ENCODE measurements at places on chromosomes 4 and X.
A peak's percentile ranks its signal among the peaks of the same experiment; 100 is the strongest.

- DNase-seq, result no peak
These were observed 175.9 kb downstream of the AFAP1 start for GRCh38 chr4:7763788-7764187.

DNA sequence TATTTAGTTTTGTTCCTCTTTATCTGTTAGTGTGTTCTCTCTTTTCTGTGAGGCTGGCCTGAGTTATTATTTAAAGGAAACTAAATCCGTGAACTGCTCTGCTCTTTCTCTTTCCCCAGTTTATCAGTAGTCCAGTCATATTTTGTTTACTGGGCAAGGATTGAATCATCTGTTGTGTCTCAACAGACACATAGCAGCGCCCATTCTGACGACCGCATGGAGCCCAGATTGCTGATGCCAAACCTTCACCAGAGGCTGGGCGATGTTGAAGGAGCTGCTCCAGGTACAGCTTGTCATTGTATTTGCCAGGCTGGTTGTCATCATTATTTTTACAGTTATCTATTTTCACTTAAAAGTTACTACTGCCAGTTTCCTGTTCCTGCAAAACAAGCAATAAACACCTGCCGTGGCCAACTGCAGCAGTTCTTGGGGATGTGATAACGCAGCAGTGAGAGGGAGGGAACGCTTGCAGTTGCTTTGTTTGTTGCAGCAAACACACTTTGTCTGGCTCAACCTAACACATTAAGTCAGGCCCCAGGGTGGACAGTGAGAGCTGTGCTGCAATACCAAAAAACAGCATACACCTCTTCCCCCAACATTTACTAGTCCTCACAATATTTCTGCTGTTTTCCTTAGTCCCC lies 10.1 kb downstream of the REELD1 start:
- DNase-seq, result no peak

- DNase-seq, result no peak
These were observed 100.1 kb upstream of the RBPJ start for GRCh38 chr4:26220696-26221095.

GRCh38 chrX:101203761-101204351 lies 15.7 kb upstream of the DRP2 start:
- no peak for DNase-seq

DNA sequence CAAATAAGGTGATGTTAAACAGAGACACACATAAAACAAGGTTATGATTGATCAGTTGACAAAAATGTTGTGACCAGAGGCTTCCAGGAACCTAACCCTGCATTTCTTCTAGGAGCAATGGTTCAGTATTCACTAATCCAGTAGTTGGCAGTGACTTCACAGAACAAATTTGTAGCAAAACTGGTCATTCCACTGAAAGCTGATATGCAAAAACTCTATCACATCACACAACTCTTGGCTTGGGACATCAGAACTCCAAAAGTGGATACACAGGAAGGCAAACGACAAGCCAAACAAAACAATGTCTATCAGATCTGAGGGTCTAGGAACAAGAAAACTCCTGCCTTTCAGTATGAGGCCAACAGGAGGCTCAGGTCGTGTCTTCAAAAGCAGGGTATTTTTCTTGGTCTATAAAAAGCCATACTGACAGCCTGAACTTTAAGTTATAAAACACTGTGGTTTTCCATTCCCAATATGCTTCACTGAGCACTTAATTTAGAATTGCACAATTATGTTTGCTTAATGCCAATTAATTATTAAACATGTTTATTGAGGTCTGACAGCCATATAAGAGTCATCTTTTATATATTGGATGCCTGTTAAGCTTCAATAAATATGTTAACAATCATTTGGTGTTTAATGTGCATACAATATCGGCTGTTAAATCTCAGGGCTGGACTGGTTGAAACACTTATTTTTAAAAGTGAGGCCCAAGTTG lies 45.6 kb downstream of the SOD3 start:
- DNase-seq, result no peak

- DNase-seq, result no peak
These were observed 1.7 kb downstream of the SLC9B2 start for GRCh38 chr4:103074744-103075434.

GRCh38 chrX:139831017-139831416 lies 101.8 kb downstream of the ATP11C start:
- no peak for DNase-seq

GRCh38 chrX:35741142-35741541 lies 57.0 kb upstream of the MAGEB16 start:
- DNase-seq, result no peak

DNA sequence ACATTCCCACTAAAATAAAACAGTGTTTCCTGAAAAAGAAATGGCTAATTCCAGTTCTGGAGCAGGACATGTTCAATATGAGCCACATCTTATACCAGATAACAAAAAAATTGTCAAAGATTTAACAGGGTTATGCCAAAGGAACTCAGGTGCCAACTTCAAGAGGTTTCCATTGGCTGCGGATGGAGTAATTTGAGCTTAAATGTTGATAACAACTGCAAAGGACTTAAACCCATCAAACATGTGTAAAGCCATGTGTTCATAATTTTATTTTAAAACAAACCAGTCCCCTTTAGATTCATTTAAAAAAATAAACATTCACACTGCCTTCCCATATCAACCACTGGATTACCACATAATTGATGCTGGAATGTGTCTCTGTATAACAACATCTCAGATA lies 156.4 kb upstream of the PCDH18 start:
- no peak for DNase-seq

GRCh38 chr4:26031704-26032103 lies 117.7 kb downstream of the SMIM20 start:
- DNase-seq, result peak; percentile 15

- no peak for DNase-seq
These were observed 642.2 kb downstream of the IQCM start for GRCh38 chr4:149173241-149174013.

- peak; percentile 92 for DNase-seq
These were observed 134.5 kb downstream of the BTC start for GRCh38 chr4:74659576-74660411.

DNA sequence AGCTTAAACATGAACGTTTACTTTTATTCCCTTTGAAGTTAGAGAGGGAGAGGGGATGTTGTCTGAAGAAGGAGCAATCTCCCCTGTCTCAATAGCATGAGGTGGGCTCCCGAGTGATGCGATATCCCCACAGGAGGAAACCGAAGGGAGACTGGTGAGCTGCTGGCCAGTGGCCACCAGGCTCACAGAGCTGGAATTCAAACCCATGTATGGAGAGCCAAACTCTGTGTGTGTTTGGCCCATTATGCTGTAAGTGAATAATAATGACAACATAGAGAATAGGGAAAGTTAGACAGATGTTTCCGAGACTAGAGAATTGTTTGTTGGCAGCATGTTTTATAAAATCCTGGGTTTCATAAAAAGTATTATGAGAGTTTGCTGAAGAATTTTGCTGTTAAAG lies 66.1 kb upstream of the CLNK start:
- no peak for DNase-seq

DNA sequence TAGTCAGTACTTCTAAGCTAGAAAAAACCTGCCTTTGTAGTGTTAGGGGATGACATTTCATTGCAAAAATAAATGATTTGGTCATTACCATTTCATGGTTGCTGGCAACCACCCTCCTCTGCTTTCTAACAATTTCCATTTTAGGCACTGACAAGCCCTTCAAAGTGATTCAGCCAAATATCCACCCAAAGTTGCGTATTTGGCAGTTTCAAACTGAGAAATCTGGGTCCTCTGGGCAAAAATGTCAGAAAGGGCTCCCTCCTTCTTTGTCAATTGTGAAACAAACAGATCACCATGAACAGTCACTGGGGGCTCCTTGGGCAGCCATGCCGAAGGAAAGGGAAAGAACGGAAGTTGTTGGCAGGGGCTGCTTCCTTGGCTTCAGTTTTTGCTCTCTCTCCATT lies 33.0 kb downstream of the PLAC1 start:
- no peak for DNase-seq

DNA sequence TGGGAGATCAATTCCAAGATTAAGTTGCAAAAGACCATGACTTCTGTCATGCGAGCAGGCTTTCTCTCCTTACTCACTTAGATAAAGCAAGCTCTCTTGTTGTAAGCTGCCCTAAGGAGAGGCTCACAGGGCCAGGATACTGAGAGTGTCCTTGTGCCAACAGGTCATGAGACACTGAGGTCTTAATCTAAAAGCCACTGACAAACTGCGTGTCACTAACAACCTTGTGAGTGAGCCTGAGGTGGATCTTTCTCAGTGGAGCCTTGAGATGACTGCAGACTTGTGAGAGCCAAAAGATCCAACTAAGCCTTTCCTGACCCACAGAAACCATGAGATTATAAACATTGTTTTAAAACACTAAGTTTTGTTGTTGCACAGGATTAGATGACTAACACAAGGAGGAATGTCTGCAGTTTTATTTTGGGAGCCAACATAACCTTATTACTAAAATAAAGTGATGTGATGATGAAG lies 170.5 kb downstream of the SLC39A8 start:
- DNase-seq, result no peak

- DNase-seq, result no peak
These were observed 155.8 kb downstream of the TSPAN5 start for GRCh38 chr4:98502624-98503023.

DNA sequence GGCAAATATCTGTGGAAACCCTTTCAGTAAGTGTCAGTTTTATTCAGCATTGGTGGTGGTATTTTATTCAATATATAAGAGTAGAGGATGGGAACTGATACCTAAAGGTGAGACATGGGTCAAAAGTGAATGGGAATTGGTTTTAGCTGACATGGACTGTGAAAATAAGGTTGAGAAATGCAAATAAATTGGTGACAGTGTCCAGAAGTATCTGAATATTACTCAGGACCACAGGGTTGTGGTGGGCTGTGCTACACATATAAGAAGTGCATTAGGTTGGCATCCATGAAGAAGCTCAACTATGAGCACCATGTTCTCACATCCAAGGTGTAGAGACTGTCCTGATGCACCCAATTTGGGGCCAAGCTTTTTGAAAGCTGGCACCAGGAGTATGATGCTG lies 45.0 kb downstream of the ETDC start:
- DNase-seq, result no peak

- peak; percentile 97 for DNase-seq
These were observed 140.1 kb downstream of the BTC start for GRCh38 chr4:74654230-74654681.

DNA sequence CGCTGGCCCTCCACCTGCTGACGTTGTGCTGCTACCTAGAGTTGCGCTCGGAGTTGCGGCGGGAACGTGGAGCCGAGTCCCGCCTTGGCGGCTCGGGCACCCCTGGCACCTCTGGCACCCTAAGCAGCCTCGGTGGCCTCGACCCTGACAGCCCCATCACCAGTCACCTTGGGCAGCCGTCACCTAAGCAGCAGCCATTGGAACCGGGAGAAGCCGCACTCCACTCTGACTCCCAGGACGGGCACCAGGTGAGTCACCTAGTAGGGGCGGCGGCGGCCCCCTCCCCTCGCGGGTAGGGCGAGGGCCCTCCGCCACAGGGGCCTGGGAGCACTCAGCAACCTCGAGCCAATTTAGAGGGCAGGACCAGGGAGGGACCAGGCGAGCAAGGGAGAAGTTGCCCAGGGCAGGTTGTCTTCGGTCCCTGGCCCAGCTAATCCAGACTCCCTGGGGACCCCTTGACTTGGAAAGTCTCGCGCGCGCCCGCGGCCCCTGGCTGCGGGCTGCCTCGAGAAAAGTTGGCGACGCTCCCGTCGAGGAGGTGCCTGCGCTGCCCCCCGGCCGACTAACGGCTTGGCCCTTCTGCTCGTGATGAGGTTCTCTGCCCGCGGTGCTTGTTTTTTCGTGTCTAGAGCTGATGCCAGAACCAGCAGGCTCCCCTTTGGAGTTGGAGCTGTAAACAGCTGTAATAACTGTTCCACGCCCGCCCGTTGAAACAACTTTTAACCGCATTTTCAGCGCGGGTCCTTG lies 717 bp downstream of the EDA start:
- DNase-seq, result peak; percentile 0

- DNase-seq, result no peak
These were observed 15.5 kb downstream of the SPRY1 start for GRCh38 chr4:123412091-123412505.

- DNase-seq, result no peak
These were observed 213.5 kb upstream of the GIMD1 start for GRCh38 chr4:106582103-106582502.

DNA sequence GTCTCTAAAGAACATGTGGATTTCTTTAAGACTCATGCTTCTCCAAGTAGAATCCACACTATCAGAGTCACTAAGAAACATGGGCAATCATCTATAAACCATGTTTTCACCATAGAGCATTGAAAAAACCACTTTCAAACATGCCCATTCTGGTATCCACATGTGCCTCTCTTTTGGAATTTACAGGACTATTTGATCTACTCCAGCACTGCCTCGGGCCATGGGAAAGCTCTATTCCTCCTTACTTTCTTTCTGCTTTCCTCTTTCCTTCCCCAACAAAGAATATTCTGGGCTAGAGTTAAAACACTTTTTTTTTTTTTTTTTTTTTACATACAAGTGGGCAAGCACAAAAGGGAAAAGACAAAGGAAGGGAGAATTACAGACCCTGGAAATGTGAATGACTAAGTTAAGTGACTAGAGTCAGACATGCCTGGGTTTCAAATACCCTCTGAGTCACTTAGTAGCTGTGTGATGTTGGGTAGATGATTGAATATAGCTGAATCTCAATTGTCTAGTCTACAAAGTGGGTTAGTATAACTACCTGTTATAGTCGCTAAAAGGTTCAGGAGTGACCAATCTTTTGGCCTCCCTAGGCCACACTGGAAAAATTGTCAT lies 847.7 kb upstream of the INTU start:
- no peak for DNase-seq

DNA sequence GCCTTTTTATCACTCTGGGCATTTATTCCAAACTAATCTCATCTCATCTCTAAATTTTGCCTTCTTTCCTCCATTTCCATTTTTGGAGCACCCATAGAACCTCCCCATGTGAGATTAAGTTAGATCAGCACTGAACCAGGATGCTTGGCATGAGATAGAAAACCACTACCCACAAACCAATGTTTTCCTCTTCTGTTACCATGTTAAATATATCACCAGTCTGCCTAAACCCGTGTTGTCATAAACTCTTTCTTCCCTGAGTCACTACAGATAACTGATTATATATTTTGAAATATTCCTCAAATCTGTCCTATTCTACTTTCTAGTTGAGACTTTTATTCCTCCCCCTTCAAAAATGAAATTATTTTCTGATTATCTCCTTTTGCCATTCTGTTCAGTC lies 37.6 kb downstream of the GABRB1 start:
- DNase-seq, result no peak

DNA sequence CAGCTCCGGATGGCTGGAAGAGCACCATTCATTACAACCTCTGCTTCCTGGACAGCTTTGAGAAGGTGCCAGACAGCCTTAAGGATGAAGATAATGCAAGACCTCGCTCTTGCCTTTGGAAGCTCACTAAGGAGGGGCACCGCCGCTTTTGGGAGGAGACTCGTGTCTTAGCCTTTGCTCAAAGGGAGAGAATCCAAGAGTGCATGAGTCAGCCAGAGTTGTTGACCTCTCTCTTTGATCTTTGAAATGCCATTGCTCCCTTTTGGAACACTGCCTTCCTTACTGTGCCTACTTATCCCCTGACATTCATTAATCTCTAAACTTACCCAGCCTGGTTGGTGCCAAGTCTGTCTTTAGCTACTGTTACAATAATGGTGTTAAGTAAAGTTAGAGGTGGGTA lies 1.2 kb downstream of the FOXR2 start:
- DNase-seq, result no peak

GRCh38 chr4:89836897-89837384 lies at the start of gene SNCA:
SNCA (minus strand) TSS chr4:89837161; CDS start chr4:89835667, 1,494 bp downstream.
- no peak for DNase-seq

GRCh38 chr4:21802406-21802805 lies 146.2 kb downstream of the KCNIP4 start:
- DNase-seq, result no peak

GRCh38 chrX:12308420-12308819 lies 170.1 kb downstream of the FRMPD4 start:
- DNase-seq, result no peak

GRCh38 chr4:145843148-145843547 lies 95.5 kb downstream of the ZNF827 start:
- DNase-seq, result no peak

Measured in HepG2 (cell line).